ENCODE measurements at places on chromosomes 7 and 10.

DNA sequence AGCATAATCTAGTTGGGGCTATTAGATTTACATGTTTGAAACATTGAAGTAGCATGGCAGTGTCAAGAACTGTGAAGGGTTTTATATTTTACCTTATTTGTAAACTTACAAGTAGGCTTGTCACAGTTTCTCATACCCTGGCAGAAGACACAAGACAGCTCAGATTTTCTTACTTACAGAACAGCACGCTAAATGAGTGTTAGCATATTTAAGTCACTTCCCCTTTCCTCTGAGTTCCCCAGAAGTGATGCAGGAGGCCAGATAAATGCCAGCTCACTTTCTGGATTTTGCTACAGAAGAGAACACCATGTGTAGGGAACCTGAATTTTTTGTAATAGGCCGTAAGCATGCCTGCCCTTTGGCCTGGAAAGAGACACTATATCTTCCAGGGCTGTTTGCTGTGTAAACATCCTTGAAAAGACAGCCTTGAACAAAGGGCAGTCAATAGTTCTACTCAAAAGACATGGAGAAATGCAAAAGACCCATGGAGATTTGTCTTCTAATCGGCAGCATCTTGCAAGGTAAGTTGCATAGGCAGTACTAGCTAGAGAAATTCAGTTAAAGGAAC is 279.1 kb downstream of the PHF14 start:
- no peak for DNase-seq

GRCh38 chr7:6338551-6339274 is 66.3 kb upstream of the CYTH3 start:
- DNase-seq: no peak

DNA sequence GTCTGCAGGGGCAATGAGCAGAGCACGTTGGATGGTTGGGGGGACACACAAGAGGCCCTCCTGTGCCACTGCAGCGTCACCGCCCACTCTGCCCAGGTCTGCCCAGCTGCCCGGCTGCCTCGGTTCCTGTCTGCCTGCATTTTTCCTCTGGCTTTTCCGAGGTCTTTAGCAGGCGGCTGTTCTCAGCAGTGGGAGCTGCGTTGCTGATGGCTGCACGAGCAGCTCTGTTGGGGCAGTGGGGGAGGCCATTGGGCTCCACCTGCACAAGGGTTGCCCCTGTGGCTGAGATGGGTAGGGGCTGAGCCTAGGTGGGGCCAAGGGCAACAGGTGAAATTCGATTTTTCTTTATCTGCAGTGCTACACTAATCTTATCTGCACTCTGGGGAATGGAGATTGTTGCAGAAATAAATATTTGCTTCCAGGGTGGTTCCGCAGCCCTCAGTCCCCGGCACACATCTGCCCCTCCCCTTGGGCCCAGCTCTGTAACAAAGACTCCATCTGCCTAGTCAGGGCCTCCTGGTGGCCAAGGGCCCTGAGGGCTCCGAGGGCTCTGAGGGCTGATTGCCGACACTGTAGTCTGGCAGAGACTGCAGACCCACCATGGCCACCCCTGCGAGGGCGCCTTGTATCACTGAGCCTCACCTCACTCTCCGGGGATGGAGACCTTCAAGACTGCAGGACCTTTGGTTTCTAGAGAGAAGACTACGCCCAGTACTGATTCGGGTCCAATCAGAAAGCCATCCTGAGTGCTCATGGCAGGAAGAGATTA is 141.7 kb upstream of the SHH start:
- DNase-seq: no peak

- DNase-seq: no peak
These were observed 4.6 kb upstream of the RHEB start for GRCh38 chr7:151524331-151524730.

DNA sequence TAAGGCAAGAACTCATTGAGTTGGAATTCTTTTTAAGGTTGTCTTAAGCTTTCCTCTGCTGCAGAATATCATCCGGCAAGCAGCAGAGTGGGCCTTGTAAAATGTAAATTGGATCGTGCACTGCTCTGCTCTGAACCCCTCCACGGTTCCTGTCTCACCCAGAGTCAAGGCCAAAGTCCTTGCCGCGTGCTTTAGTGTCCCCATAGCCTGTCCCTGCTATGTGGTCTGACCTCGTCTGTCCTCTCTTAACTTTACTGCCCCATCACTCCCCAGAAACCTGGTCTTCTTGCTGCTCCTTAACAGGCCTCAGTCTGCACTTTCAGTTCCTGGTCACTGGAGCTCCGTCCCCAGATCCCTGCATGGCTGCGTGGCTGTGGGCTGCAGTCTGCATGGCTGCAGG is 121.6 kb upstream of the SDK1 start:
- DNase-seq: no peak

DNA sequence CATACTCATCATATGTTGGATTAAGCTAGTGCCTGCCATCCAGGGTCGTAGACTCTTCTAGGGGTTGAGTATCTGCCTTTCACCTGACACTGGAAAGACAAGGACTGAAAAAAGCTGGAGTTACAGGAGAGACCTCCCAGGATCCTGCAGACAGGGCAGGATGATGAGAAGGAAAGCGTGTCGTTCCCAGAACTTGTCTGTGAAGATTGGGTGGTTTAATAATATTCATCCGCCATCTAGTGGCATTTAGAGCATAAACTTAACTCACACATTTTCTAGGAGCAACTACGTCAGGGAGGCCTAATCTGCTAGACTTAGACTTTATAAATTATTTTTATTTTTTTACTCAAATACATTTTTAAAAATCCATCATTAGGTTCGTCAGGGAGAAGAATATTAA is 59.6 kb downstream of the ADRB1 start:
- no peak for DNase-seq

GRCh38 chr7:108660465-108660864 is 90.8 kb downstream of the DNAJB9 start:
- DNase-seq: no peak

DNA sequence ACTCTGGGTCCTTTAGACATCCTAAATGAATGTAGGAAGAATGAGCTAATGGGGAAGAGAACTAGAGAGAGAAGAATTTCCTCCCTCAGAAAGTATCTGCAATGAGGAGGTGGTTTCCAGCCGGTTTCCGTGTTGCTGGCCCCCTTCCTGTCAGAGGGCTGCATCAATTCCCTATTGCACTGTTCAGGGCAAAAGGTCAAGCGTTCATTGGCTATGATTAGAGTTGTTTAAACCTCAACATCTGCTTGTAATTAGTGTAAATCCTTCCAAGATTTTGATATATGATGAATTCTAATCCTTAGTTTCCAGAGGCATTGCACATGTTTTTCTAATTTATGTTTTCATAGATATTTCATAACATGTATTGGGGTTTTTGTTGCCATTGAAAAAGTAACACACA is 107.3 kb upstream of the SGCE start:
- DNase-seq: no peak
